ENCODE measurements at places on chromosomes 7 and 10. TPM values are rescaled to one million over a fixed set of nuclear protein-coding genes. Genes with fewer than 3 reads are reported as not detected.

The UCN3 gene
- total RNA-seq, result not detected

- no peak for DNase-seq
Measured at GRCh38 chr10:22374489-22375126, 29.3 kb downstream of the SPAG6 start.

The HMX3 gene
- total RNA-seq, result not detected

DNA sequence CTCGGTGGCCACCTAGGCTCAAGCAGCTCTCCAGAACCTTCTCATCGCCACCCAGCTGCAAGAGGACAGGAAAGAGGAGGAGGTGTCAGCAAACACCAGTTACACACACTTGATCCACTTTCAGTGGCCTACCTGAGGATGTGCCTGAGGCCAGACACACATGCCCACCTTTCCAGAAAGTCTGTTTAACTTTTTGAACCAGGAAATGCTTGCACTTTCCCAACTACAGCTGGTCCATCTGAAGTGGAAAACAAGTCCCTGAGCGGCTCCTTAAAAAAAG is 15.7 kb upstream of the CYREN start:
- no peak for DNase-seq

DNA sequence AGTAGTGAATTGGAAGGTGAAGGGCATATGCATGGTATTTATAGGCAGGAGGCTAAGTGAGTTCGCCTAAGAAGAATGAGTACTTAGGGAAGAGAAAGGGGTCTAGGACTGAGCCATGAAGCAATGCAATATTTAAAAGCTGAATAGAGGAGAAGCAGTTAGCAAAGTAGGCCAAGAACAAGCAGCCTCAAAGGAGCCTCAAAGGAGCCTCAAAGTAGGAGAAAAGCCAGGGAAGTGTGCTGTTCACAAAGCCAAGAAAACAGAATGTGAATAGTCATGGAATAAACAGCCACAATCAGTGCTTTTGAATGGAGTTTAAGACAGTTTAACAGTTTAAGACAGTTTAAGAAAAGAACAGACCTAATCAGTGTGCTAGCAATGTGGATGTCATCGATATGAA is 762.0 kb downstream of the SORCS1 start:
- DNase-seq, result no peak

GRCh38 chr7:22378199-22378980 is 21.4 kb upstream of the RAPGEF5 start:
- DNase-seq, result no peak

DNA sequence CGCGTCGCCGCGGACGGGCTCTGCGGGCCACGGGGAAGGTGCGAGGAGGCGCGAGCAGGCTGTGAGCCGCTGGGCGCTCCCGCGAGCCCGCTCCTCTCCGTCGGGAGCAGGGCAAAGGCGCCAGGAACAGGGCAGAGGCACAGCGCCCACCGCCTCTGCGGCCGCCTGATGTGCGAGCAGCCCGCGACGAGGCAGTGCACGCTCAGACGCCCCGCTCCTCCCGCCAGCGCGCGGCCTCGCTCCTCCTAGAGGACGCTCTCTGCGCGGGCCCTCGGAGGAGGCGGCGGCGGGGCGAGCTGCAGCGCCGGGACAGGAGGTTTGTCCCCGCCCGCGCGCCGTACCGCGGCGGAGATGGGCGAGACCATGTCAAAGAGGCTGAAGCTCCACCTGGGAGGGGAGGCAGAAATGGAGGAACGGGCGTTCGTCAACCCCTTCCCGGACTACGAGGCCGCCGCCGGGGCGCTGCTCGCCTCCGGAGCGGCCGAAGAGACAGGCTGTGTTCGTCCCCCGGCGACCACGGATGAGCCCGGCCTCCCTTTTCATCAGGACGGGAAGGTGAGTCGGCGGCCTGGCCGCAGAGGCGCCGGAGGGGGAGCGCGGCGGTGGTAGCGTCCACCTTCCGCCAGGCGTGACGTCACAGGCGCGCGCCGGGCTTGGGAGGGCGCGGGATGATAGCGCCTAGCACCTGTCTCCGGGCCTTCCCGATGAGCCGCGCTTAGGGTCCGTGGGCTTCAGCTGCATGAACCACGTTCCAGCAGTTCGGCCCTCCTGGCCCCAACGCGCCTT is 731 bp downstream of the LANCL2 start:
- DNase-seq, result peak; percentile 84

The CAV2 gene
- total RNA-seq, result 139 TPM

GRCh38 chr10:43383204-43383971 is 12.0 kb downstream of the FXYD4 start:
- DNase-seq, result no peak

DNA sequence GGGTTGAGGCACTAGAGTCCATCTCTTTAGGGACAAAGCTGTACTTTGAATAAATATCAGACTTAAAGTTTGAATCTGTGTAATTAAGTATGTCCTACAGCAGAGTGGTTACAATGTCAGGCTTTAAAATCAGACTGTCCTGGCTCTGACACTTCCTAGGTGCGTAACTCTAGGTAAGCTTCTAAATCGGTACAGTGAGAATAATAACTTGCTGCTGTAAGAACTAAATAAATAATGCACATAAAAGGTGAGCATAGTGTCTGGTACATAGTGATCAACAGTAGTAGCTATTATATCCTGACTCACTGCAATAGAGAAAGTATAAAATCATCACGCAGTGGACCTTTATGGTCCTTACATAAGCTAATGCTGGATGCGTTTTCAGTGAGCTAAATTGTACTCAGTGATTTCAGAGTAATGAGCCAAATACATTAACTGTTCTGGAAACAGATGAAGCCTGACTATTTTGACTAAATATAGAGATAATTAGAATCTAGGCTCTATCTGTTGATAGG is 72.2 kb upstream of the PDK4 start:
- DNase-seq, result no peak

DNA sequence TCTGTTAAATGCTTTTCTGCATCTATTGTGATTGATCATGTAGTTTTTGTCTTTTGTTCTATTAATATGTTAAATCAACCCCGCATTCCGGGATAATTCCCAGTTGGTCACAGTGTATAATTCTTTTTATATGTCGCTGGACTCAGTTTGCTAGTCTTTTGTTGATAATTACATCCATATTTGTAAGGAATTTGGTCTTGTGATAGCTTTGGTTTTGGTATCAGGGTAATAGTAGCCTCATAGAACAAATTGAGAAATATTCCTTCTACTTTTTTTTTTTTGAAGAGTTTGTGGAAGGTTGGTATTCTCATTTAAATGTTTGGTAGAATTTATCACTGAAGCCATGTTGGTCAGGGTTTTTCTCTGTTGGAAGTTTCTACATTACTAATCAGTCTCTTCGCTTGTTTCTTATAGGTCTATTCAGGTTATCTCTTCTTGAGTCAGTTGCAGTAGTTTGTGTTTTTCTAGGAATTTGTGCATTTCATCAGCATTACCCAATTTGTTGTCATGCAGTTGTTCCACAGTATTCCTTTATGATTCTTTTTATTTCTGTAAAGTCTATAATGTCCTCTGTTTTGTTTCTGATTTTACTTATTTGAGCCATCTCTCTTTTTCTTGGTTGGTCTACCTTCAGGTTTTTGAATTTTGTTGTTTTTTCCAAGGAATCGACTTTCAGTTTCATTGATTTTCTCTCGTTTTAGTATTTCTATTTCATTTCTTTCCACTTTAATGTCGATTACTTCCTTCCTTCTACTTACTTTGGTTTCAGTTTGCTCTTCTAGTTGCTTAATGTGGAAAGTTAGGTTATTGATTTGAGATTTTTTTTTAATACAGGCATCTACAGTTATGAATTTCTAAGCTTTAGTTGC is 64.6 kb upstream of the GJD4 start:
- DNase-seq, result no peak

GRCh38 chr7:87231711-87232110 is 12.2 kb upstream of the TMEM243 start:
- DNase-seq, result no peak

The PIK3AP1 gene
- 6.6 TPM for total RNA-seq

- no peak for DNase-seq
Measured at GRCh38 chr7:19405541-19405940, 260.3 kb upstream of the FERD3L start.

- no peak for DNase-seq
Measured at GRCh38 chr7:22617166-22617565, 109.8 kb upstream of the IL6 start.

GRCh38 chr7:42614636-42615035 is 297.2 kb downstream of the C7orf25 start:
- DNase-seq, result no peak

- peak; percentile 67 for DNase-seq
Measured at GRCh38 chr10:69318106-69318866, 40.0 kb downstream of the HK1 start.

- no peak for DNase-seq
Measured at GRCh38 chr7:142813226-142813625, 41.6 kb upstream of the EPHB6 start.

- no peak for DNase-seq
Measured at GRCh38 chr10:91582153-91582554, 50.7 kb downstream of the PPP1R3C start.

GRCh38 chr10:49758249-49758930 is 3.7 kb downstream of the OGDHL start:
- DNase-seq, result no peak

- no peak for DNase-seq
Measured at GRCh38 chr7:70592171-70592570, 539.8 kb upstream of the GALNT17 start.
